ENCODE measurements at places on chromosomes 6 and 20.

DNA sequence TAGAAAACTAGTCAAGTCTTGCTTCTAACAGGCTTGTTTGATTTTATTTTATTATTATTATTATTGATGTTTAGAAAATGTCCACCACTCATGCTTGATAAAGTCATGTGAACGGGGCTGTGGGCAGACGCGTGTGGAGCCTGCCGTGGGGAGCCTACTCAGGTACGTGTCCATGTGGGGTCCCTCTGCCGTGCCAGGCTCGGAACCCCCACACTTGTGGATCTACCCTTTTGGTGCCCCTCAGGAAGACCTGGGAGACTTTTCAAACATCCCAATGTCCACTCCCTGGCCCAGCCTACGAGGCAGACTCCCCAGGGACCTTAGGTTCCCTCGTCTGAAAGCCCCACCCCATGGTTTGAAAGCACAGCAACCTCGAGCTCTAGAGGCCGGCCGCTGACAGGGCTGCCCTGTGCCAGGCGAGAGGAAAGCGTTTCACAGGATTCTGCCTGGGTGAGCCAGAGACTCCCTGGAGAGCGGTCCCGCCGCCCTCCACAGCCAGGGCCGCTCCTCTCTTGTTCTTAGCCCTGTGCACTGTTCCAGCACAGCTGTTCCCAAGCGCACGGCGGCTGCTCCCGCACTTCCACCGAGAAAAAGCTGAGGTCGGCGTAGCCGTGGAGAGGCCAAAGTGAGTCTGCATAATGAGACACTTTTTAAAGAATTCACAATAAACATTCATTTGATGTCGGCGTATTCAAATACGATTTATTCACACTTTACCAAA lies 249.7 kb downstream of the TTLL2 start:
- peak; percentile 65 for DNase-seq

DNA sequence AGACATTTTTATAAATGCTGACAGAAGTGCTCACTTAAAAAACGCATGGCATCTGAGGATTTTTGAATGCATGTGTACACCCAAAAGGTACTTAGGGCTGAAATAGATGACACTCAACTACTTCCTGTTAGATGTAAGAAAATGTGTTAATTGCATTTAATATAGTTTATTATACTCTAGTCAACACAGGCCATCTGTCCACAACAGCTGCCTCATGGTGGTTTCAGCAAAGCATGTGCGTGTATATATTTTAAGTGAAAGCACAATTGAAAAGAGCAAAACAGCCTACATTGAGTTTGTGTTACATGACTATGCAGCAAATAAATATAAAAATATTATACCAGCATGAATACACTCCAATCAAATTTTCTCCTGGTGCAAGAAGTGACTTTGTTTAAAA lies 1233.0 kb upstream of the EYS start:
- DNase-seq = no peak

DNA sequence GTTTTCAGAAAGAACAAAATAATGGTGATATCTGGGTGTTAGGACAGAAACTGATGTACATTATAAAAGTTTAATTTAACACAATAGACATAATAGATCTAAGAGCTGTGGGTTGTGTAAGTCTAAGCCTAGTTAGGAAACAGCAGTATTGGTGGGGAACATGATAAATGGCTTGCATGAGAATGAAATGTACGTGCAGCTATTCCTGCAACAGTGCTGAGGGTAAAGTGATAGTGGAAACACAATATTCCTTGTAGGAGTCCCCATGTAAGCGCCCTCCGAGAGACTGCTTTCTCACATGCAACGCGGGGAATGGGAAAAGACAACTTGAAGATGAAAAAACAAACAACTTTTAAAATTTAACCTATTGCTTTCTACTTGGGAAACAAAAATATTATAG lies 96.6 kb upstream of the TRAF3IP2 start:
- no peak for DNase-seq

GRCh38 chr20:46330831-46331371 lies 22.6 kb upstream of the CDH22 start:
- no peak for DNase-seq

DNA sequence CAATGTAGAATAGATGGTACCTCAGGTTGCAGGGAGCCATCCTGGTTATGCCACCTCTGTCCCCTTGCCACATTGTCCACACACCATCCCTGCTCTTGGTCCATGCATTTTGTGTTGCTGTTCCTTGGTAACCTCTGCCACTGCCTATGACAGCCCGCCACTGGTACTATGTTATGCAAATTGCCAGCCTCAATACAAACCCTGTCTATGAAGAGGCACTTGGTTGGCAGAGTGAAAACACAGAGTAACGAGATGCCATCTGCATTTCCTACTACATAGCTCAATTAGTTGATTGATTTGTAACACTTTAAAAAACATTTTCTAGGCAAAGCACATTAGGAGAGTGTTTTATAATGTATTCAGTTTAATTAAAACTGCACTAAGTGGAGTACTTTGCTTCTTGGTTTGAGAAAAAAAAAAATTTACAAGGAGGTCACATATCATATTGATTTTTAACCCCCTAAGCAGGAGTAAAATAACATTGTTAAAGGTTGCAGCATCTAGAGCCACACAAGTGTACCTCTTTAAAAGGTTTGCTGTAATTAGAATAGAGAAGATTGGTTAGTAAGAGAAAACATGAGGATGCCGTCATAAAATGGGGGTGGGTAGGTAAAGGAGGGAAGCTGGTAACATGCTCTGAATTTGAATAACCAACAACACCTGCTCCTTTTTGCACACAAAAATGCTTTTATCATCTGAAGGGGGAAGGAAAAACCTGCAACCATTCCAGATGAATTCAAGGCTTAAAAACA lies 817.1 kb downstream of the KIF16B start:
- DNase-seq = no peak

DNA sequence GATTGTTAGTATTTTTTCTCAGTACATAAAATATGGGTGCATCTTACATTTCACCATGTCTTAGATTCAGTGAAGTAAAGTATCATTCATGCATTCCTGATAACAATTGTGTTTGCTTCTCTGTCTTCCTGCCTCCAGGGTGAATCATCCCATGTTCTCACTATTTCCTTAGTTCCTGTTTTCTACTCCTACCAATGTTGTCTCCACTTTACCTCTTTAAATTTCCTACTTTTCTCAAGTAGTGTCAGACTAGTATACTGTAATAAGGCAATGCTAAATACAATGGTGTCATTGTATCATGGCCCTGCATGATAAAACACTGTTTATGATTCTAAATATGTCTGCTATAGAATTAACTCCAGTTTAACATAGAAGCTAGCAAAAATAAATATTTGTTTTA lies 37.4 kb upstream of the GABRR1 start:
- no peak for DNase-seq

- no peak for DNase-seq
These were observed 102.6 kb downstream of the LAMP5 start for GRCh38 chr20:9616833-9617461.

- no peak for DNase-seq
These were observed 206.3 kb downstream of the QKI start for GRCh38 chr6:163620670-163621330.

DNA sequence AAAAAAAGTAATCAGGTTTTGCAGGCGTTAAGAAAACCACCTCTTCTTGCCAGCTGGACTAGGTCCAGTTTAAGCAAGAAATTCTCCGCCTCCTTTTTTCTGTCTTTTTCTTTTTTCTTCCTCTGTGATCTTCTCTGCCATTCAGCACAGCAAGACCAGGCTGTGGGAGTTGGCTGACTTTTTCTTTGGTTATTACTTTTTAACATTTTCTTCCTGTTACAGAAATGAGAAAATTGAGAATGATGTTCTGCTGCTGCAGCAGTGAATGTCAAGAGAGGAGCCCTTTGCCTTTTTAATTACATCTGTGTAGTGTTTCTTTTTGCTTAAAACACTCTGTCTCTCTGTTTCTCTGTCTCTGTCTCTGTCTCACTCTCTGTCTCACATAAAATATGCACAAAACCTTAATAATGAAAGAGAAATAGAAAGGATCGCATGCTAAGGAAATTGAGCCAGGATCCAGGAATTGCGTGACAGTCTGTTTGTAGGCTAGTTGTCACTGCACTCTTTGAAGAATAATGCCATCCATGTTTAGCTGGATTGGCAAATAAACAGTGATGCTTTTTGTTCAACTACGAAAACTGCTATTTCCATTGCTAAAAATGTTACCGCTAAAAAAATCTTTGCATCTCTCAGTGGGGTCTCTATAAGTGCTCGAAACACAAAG lies 103.2 kb upstream of the SUPT3H start:
- no peak for DNase-seq

DNA sequence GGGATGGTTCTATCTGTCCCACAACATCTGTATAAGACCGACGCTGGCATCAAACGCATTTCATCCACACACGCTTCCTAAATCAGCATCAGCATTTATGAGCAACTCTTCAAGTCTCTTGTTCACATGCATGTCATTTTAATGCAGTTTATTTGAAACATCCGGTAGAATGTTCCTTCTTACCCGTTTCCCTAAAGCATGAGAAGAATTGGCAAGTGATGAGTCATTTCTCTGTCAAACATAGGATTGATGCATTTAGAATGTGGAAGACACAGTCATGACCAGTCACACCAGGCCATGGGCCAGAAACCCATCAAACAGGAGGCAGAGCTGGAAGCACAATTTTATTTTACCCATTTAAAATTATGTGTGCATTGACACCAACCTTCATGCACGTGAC lies 122.8 kb downstream of the UST start:
- no peak for DNase-seq

DNA sequence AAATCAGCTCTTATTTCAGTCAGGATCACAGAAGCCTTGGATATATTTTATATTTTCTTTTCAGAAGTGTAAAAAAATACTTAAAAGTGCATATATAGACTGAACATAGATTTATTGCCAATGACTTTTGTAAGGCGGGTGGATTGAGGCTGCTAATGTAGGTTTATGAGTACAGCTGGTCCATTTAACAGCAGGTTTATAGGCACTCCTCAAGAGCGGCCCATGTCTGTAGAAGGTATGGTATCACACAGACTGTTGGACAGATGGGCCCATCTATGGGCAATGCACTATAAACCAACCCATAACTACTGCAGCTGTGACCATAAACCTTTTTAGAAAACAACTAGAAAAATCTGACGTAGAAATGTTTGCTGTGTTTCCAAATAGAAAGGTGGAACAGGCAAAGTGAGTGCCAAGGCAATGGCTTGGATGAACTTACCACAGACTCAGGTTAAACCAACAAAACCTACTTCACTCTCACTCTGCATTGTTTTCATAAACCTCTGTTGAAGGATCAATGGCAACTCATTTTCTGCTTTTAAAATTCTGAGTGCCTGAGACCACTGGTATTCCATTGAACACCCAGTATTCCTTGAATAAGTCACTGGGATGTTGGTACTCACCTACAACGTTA lies 170.6 kb upstream of the EYA4 start:
- DNase-seq = no peak

DNA sequence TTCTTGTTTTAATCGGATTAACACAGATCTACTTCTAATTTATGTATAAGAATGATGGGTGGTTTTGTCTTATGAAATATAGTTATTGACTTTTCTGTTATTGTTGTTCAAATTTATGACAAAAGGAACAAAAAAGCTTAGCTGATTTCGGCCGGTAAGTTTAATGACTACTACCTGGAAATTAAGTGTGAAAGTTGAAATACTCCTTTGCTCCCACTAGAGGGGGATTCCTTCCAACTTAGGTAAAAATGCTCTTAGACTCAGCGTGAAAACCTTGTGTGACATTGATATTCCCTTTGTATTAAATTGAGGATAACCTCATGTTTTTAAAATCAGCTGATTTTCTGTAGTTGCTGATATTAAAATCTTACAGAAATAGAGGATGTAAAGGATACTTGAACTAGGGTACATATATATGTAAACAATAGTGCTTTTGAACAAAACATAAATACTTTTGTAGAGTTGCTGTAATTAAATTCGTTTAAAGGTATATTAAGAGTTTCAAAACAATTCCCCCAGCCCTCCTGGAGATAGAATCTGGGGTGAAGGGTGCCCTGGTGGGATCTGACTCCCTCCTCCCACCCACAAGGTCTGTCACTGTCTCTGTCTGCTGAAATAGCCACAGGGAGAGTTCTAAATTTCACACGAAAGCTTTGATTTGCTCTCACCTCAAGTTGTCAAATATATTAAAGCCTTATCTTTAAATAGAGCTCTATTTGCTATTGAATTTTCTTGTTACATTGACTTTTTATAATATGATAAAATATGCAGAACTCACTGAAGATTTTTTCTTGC lies 257.5 kb downstream of the ARID1B start:
- no peak for DNase-seq

- no peak for DNase-seq
These were observed 15.9 kb upstream of the WFDC11 start for GRCh38 chr20:45685896-45686295.

- DNase-seq = no peak
These were observed 1062.0 kb downstream of the HACE1 start for GRCh38 chr6:103797738-103798137.

Measured in left forelimb (tissue), 1 donor.